Cardiac septum (tissue), 1 donor: ENCODE measurements at places on chromosomes 11 and 22.

- no peak for DNase-seq
Observed at GRCh38 chr11:23079382-23079813, 219.1 kb upstream of the CCDC179 start.

DNA sequence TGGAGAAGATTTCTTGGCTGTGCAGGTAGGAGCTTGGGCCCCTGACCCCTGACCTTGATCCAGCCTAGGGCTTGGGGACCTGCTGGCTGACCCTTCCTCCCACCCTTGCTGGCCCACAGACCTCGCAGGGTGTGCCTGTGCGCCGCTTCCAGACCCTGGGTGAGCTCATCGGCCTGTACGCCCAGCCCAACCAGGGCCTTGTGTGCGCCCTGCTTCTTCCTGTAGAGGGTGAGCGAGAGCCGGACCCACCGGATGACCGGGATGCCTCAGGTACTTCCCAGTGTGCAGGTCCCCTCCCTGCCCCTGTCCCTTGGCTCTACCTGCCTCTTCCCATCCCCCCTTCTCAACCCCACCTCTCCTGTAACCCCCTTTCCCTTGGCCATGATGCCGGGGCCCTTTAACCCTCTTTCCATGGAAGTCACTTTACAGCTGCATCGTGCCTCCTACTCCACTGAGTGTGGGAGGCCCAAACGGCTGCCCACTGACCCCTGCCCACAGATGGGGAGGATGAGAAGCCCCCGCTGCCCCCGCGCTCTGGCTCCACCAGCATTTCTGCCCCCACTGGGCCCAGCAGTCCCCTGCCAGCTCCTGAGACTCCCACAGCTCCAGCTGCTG lies 3.8 kb downstream of the INPPL1 start:
- DNase-seq, result peak; percentile 71

- no peak for DNase-seq
Observed at GRCh38 chr11:69286374-69287371, 7.3 kb upstream of the MYEOV start.

- no peak for DNase-seq
Observed at GRCh38 chr11:30553521-30554110, 32.5 kb downstream of the MPPED2 start.

GRCh38 chr11:4665424-4665823 lies 21.6 kb downstream of the OR51E1 start:
- no peak for DNase-seq

DNA sequence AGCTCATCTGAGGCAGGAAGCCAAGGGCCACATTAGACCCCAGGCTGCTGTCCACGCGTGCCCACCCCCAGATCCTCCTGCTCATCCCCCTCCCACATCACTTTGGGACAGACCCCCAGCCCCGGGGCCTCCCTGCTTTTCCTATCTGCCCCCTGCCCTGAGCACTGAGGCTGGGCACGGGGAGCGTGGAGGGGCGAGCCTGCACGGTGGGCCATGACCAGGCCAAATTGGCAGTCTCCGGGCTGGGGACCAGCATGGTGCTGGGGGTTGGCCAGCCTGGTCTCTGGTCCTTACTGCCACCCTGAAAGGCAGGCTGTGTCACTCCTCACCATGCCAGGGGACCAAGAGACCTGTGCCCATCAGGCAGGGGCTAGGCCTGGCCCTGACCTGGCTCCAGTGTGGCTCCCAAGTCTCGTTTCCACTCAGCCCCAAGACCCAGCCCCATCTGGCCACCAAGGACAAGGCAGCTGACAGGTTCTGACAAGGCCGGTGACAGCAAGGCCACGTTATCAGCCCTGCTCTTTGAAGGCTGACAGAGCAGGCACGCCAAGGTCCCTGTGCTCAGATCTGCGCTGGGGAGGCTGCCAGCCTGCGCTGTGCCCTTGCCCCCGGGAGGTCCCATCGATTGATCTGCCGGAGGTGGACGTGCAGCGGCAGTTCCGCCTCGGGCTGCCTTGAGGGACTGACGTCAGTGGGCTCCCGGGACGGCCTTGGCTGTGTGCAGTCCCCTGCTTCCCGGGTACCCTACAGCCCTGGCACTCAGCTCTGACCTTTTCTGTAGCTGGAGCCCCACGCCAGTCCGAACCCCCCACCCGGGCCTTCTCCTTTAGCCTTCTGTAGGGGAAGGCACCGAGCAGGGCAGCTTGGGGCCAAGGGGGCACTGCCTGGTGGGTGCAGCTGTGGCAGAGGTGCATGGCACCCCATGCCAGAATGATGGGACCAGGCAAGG lies 3.6 kb downstream of the TNNI2 start:
- DNase-seq, result no peak

DNA sequence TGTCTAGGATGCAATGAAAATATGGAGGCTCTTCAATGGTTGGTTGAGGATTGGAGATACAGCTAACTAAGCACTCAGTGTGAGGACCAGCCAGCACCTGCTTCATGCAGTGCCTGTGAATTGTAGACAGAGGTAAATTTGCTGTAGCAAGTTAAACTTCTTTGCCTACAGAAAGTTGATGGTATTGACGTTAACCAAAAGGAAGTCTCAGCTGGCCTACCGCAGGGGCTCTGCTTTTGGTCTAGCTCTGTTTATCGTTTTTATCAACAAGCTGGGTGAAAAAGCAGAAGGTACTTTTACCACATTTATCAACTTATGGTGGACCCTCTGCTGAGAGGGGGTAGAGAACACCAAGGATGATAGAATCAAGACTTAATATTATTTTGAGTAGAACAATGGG lies 51.6 kb downstream of the GRAMD1B start:
- DNase-seq, result no peak

DNA sequence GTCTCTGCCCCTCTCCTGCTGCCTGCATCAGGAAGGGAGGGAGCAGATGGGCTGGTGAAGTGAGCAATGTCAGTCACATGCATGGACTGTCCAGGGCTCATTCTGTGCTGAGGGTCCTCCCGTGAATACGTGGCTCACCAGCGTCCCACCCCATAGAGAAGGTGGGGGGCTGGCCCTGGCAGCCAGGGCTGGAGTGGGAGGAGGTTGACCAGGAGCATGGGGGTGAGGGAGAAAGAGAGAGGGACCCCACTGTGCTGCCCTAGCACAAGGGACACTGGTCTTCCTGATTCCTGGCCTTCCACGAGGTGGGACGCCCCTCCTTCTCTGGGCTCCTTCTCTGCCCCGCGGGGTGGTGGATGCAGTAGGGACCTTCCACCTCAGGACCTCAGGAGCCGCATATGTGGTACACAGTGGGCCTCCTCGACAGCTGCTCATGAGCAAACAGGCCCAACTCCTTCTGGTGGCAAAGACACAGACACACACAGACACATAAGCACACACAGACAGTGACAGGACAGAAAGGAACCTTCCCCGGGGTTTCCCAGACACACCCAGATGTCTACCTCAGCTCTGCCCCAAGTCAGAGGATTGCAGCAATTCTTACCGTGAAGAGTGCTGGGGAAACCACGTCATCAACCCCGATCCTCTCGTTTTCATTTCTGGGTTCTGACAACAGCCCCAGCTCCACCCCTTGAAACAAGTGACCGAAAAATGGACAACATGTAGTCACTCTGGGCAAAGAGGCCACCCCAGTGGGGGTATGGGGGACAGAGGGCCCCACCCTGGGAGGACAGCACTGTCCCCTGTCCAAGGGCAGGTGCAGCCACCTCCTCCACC lies 3.6 kb upstream of the APOBEC3A start:
- DNase-seq, result peak; percentile 88

DNA sequence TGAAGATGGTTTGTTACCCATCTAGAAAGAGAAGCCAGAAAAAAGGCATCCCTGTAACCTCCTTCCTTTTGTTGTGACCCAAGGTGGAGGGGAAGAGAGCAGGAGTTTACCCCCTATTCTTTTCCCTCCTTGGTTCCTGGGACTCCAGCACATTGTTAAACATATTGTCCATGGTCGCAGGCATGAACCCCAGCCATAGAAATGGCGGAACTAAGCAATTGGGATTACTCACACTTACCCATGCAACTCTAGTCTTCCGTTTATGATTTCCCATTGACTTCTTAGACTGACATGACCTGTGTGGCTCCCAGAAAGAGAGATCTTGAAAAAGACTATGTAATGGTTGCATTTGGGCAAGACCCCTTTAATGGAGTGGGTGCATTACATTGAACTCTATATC lies 45.4 kb downstream of the OR4C46 start:
- no peak for DNase-seq

GRCh38 chr22:23569716-23570115 lies 10.4 kb downstream of the IGLL1 start:
- no peak for DNase-seq

DNA sequence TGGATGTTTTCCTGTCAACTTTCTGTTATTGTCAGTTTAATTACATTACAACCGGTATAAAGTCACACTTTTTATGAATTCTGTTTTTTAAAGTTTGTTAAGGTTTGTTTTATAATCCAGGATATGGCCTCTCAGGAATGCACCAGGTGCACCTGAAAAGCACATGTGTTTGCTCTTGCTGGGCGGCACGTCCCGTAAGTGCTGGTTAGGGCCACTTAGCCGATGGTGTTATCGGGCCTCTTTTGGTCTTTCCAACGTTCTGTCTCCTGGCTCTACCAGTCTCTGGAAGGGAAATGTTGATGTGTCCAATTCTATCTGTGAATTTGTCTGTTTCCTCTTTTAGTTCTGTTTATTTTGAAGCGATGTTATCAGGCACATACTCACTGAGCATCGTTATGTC lies 695.7 kb downstream of the BRD1 start:
- no peak for DNase-seq

GRCh38 chr11:1937616-1938342 lies 9.4 kb upstream of the MRPL23 start:
- DNase-seq, result peak; percentile 46

- DNase-seq, result no peak
Observed at GRCh38 chr22:42544686-42545085, 9.1 kb upstream of the SERHL2 start.

- no peak for DNase-seq
Observed at GRCh38 chr11:97883086-97883485, 1137.7 kb upstream of the CNTN5 start.

- no peak for DNase-seq
Observed at GRCh38 chr11:69377953-69378302, 84.0 kb downstream of the MYEOV start.

GRCh38 chr11:35343033-35343598 lies 76.2 kb downstream of the SLC1A2 start:
- DNase-seq, result no peak

GRCh38 chr22:47172771-47173534 lies 410.5 kb downstream of the TBC1D22A start:
- peak; percentile 54 for DNase-seq

GRCh38 chr22:38456841-38457699 lies 2.1 kb upstream of the KCNJ4 start:
- DNase-seq, result no peak

GRCh38 chr11:29361369-29361768 lies 655.5 kb downstream of the KCNA4 start:
- DNase-seq, result no peak

- DNase-seq, result no peak
Observed at GRCh38 chr11:17459236-17459896, 17.3 kb downstream of the ABCC8 start.

DNA sequence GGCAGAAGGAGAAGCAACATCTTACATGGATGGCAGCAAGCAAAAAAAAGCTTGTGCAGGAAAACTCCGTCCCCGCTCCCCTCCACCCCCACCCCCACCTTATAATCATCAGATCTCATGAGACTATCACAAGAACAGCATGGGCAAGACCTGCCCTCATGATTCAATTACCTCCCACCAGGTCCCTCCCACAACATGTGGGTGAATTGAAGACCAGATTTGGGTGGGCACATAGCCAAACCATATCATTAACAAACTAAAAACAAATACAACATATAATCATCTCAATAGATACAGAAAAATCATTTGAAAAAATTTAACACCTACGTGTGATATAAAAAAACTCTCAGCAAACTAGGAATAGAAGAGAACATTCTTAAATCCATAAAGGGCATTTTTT lies 88.8 kb downstream of the BUD13 start:
- DNase-seq, result no peak

DNA sequence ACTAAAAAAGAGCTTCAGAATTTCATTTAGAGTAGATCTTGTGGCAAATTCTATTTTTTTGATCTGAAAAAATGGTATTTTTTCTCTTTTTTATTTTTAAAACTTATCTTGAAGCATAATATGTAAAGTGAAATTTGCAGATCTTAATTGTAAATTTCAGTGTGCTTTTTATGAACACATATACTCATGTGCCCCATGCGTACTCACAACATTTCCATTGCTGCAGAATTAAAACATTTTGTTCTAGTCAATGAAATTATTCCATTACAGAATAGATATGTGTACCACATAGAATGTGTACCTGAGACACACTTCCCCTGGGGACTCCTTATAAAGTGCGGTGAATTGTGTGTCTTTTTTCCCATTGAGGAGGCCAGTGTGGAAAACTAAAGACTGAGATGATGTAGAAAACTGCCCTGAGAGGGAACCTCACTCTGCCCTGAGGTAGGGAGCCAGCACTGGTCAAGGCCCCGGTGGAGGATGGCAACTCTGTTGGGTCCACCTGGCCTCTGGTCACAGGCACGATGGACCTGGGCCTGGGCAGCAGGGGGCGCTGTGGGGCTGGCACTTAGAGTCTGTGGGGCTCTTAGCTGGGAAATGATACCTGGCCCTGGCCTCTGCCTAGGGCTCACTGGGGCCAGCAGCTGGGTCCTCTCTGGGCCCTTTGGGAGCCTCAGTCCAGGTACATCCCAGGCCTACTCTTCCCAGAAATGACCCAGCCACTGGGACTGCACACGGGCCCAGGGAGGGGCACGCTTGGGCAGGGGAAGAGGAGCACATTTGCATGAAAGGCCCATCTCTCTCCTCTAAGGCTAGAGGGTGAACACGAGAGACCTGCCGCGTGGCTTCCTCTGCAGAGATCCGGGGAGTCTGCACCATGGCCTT lies 77.9 kb upstream of the TOP3B start:
- peak; percentile 90 for DNase-seq

DNA sequence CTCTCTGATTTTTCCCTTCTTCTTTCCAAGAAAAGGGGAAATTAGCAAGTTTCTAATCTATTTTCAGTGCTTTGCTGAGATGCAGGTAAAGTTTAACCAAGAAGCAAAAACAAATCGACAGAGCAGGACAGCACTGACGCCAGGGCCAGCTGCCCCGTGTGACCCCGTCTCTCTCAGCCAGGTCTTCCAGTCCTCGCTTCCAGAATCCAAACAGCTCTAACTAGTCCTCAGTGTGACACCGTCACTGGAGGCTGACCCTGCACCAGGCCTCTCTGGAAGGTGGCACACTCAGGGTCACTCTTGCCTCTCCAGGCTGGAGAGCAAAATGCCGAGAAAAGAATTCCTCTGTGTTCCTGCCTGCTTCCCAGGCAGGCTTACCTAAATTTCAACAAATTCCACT lies 44.8 kb downstream of the SHANK2 start:
- DNase-seq, result peak; percentile 20

GRCh38 chr11:66002648-66003225 lies 434 bp downstream of the BANF1 start:
- peak; percentile 87 for DNase-seq

- DNase-seq, result no peak
Observed at GRCh38 chr11:2824851-2825250, 60.7 kb downstream of the CDKN1C start.
